ENCODE measurements at places on chromosomes 13 and 19.

DNA sequence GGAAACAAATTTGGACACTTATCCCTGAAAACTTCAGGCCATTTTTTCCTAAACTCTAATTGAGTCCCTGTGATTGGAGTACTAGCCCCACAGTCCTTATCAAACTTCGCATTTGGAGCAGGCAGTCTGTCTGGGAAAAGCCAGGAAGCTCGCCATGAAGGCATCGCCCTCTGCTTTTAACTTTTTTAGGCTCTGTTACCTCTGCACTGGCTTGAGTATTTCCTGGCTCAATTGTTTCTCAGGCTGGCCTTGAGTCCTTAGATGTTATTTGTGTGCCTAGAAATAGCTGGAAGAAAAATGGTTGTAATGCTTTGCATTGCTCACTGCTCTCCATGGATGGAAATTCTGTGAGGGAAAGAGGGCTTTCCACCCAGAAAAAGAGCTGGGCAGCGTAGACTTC lies 24.2 kb downstream of the ACTN4 start:
- DNase-seq: no peak

- no peak for DNase-seq
Measured at GRCh38 chr13:59700281-59700680, 463.4 kb downstream of the DIAPH3 start.

DNA sequence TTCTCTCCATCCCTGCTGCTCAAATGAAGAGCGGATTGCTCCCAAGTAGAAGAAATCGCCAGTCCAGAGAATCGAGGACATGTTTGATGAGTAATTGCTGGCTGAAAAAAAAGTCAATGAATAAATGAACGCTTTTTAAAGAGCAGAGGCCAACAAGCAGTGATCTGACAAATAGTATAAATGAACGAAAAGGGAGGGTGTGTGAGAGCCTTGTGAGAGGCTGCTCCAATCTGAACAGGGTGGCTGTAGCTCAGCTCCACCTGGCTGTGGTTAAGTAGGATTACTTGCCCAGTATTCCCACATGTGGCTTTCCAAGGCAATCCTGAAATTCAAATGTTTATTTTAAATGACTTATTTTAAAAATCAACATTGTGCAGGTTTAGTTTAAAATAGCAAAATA lies 117.1 kb downstream of the TSHZ3 start:
- no peak for DNase-seq

- no peak for DNase-seq
Measured at GRCh38 chr13:25886438-25887214, 165.2 kb downstream of the SHISA2 start.

GRCh38 chr19:21092109-21092508 lies 10.1 kb downstream of the ZNF714 start:
- no peak for DNase-seq

- no peak for DNase-seq
Measured at GRCh38 chr13:104477261-104477660, 1411.0 kb upstream of the SLC10A2 start.

DNA sequence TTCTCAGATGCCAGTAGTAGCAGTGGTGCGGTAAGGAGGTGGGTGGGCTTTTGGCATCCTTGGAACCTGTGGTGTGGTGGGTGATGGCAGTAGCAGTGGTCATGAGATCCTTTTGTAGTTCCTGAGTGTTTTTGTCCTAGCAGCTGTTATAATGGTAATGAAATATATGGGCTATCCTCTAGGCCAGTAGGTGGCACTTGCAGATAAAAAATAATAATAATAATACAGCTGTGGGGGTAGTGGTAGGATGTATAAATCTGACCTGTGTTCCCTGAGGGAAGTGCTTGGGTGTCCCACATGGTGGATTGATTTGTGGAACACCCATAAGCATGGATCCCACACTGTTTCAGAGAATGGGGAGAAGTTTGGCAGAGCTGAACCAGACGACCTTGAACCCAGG lies 334.0 kb downstream of the SLITRK5 start:
- DNase-seq: no peak

GRCh38 chr13:75770164-75770563 lies 134.0 kb downstream of the LMO7 start:
- DNase-seq: no peak

DNA sequence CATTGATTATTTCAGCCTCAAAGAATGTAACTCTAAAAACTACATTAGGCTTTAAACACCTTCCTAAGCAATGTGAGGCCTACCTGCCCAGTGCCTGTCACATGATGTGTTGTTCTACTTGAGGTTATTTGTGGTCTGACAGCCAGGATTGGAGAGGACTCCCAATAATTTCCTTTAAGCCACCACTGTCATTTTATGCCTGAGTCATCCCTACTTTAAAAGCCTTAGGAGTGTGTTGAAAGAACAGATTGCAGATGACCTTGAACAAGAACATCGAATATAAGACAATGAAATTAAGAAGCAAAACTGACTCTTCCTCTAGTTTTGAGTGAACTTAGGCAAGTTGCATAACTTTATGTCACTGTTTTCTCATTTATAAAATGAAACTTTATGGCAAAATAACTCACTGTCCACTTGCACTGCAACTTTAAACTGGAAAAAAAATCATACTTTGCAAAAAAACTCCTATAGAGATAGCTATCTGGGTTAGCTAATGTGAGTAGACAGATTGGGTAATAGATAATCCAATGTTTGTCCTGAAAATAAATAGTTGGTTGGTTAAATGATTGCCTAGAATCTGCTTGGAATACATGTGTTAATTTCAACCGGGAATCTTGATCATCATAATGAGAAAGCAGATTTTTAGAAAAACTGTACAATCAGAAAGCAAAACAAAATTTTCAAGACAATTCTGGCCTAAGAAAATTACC lies 361.2 kb downstream of the SUCLA2 start:
- no peak for DNase-seq

- no peak for DNase-seq
Measured at GRCh38 chr19:8811315-8812172, 20.6 kb downstream of the ZNF558 start.

DNA sequence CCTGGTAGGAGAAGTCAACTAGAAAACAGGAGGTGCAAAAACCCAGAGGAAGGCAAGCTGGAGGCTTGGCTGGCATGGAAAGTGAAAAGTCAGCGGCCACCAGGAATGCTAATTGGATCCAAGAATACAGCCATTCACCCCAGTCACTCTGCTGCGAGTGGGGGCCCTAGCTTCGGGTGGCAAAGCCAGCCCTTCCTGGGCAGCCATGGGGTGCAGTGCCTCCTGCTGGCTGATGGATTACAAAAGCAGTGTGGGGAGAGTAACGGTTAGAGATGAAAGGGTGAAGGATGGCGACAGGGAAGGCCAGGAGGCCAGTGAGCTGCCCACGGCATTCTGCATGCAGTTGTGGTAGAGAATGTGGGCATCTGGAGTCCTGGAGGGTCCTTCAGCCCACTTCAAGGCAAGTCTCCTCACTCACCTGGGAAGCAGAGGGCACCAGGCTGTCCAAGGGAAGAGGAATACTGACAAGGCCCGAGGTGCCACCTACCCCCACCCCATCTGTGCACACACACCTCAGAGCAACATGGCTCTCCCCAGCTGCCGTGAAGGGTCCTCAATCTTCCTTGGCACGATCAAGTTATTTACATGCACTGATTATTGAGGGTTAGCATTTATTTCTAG lies 20.3 kb upstream of the EPHX3 start:
- DNase-seq: no peak

DNA sequence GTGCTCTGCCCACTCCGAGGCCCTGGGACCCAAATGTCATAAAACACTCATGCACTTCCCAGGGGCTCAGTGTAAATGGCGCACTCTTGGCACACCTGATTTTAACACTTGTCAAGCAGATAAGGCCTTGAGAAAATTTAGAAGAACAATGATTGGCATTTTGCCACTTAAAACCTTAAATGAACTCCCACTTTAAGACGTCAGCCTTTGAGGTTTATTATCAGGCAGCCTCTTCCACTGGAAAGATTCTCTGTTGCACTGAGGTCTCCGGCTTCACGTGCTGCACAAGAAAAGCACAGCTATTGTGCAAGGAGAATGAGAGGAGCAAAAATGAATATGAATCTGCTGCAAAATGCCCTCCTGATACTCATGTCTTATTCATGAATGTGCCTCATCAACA lies 38.5 kb upstream of the ATP11A start:
- no peak for DNase-seq

- no peak for DNase-seq
Measured at GRCh38 chr13:59991395-59991794, 172.3 kb downstream of the DIAPH3 start.

- no peak for DNase-seq
Measured at GRCh38 chr19:1037621-1038064, 2.3 kb upstream of the ABCA7 start.

DNA sequence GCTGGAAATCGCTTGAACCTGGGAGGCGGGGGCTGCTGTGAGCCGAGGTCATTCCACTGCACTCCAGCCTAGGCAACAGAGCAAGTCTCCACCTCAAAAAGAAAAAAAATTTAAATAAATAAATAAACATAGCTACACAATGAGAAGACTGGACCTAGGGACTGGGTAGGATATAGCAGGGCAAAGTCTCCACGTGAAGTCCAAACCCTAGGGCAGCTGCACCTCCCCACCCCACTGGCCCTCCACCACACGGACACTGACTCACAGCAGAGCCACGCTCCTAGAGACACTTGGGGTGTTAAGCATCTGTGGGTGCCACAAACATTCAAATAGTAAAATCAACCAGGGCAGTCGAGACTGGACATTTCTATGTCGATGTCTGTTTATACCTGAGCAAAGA lies 7.1 kb downstream of the LATS2 start:
- no peak for DNase-seq

- DNase-seq: no peak
Measured at GRCh38 chr13:37001921-37002250, 1.3 kb downstream of the EXOSC8 start.

DNA sequence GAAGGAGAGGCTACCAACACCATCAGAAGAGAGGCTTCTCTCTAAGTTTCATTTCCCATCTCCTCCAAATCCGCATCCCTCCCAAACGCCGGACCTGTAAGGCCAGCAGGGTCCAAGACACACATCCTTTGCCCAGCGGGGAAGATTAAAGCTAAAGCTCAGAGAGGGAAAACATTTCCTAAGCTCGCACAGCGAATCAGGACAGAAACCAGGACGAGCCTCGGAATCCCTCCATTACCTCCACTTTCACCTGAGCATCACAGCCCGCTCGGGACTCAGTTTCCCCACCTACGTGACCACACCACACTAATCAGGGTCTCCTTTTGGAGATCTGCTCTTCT lies 711 bp upstream of the FOSB start:
- no peak for DNase-seq

- DNase-seq: no peak
Measured at GRCh38 chr19:43315851-43316250, 37.6 kb upstream of the CD177 start.

DNA sequence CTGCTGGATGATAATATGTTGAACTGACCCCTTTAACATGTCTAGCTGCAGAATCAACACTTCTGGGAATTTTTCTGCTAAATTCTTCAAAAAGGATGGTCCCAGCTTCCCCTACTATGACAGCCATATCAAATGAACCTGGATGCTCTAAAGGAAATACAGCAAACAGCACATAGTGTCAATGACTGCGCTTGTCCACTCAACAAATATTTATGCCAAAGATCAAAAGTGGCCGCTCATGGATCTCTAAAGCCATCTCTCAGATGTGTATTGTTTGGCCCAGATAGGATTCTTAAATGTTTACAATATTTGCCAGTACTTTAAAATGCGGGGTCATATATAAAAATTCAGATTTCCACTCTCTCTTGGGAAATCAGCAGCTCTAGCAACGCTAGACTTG lies 3.3 kb downstream of the TBC1D4 start:
- DNase-seq: no peak

DNA sequence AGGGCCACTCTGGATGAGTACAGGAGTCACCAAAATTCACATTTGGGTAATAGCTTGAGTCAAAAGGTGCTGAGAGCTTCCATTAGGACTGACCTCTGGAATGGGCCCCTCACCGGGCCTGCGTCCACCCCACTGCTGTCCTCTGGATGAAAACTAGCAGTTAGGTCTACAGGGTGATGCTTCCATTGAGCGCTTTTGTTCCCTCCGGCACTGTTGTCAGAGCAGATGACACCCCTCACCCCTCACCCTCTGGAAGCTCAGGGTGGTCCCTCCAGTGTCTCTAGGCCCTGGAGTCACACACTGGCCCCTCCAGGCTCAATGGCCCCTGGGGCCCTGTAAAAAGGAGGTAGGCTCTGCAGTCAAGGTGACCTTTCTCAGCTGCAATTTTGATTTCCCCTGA lies 187.8 kb upstream of the GPR12 start:
- DNase-seq: no peak

GRCh38 chr13:26474286-26474685 lies 83.2 kb upstream of the WASF3 start:
- DNase-seq: no peak

GRCh38 chr13:84668637-84669036 lies 786.4 kb upstream of the SLITRK1 start:
- no peak for DNase-seq

- no peak for DNase-seq
Measured at GRCh38 chr13:98429977-98430736, 146.8 kb downstream of the STK24 start.

- DNase-seq: no peak
Measured at GRCh38 chr13:39655041-39655568, 357 bp upstream of the COG6 start.

- DNase-seq: no peak
Measured at GRCh38 chr13:30725326-30726085, 9.8 kb upstream of the ALOX5AP start.

DNA sequence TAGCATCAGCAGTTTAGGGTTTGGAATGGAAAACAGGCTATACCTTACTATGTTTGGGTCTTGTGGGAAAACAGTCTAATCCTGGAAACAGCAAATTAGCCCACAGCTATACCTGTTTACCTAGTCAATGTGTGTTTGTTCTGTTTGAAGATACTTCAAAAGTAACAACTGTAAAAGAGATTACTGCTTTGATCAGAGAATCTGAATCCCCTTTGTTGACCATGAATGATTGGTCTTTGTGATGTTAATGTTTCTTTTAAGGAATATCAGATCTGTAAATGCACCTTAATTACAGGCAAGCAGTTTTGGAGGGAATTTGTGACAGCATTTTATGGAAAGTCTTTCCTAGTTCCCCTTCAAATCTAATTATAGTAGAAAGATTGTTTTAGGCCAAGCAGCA lies 20.7 kb upstream of the KLF5 start:
- no peak for DNase-seq

GRCh38 chr19:39765091-39766076 lies 13.3 kb upstream of the LEUTX start:
- DNase-seq: no peak

GRCh38 chr13:31905961-31906360 lies 125.6 kb upstream of the FRY start:
- no peak for DNase-seq

- DNase-seq: no peak
Measured at GRCh38 chr13:27257233-27257568, 5.8 kb downstream of the RPL21 start.

DNA sequence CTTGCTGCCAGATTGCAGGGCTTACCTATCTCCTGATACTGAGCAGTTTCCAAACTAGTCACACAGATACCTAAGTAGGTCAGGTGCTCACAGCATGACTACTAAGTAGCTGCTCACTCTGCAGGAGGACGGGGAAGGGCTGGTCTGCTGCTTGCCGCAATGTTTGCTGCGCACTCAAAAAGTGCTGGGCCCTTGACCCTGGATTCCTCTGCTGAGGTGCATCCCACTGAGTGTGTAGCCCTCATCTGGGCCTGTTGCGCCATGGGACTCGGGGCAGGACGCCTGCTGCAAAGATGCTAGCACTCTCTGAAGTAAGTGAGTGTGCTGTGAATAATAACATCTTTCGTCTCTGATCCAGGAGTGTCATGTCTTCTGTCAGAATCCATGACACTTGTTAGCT lies 59.2 kb upstream of the MEDAG start:
- no peak for DNase-seq

- DNase-seq: no peak
Measured at GRCh38 chr13:51828730-51829567, 16.0 kb downstream of the TMEM272 start.

GRCh38 chr19:30349131-30349730 lies 23.0 kb upstream of the ZNF536 start:
- DNase-seq: no peak

All from NCI-H2107 (cell line).